ENCODE measurements at places on chromosomes 11 and 22.

DNA sequence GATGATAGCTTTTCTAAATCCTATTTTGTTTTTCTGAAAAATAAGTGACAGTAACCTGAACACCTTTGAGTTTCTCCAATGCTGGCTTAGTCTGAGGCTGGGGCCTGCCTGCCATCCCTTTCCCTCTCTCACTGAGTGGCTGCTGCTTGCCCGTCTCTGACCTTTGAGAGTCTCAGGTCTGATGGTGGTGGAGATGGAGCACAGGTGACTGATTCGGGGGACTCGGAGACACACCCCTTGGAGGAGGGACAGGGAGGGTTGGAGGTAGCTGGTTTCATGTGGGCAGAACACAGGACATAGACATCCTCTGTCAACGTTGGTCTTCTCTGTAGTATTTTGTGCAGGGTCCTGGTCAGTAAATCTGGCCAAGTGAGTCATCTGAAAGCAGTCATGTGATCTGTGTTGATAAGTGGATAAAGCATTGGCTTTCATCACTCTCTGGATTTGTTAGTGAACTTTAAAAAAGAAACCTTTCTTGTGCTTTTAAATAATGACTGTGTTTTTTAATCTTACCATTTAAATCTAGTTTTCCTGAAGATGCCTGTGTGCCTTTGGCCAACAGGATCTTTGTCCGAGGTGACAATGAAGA is 47.1 kb upstream of the CLDN5 start:
- no peak for DNase-seq

GRCh38 chr11:128678024-128678423 is 15.8 kb upstream of the FLI1 start:
- DNase-seq: no peak

GRCh38 chr11:1923201-1923956 is 3.9 kb downstream of the TNNT3 start:
- no peak for DNase-seq

- no peak for DNase-seq
These were observed 20.4 kb upstream of the EMSY start for GRCh38 chr11:76424379-76424778.

- DNase-seq: no peak
These were observed 2.0 kb upstream of the SERGEF start for GRCh38 chr11:18014876-18015275.

DNA sequence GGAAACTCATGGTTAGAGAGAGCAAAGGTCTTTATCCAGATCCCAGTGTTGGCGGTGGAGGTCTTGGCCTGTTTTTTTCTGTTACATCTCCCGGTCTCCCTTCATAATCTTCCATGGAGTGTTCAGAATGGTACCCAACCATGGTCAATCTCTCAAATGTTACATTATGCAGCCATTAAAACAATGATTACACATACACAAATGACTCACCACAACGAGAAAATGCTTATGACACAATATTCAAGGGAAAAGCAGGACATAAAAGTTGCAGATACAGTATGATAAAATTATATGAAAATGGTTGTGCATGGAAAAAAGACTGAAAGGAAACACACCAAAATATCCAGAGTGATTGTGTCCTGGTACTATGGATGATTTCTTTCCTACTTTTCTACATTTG is 17.8 kb upstream of the CSNK1E start:
- no peak for DNase-seq

- DNase-seq: no peak
These were observed 147.5 kb upstream of the CTSC start for GRCh38 chr11:88484873-88485621.

DNA sequence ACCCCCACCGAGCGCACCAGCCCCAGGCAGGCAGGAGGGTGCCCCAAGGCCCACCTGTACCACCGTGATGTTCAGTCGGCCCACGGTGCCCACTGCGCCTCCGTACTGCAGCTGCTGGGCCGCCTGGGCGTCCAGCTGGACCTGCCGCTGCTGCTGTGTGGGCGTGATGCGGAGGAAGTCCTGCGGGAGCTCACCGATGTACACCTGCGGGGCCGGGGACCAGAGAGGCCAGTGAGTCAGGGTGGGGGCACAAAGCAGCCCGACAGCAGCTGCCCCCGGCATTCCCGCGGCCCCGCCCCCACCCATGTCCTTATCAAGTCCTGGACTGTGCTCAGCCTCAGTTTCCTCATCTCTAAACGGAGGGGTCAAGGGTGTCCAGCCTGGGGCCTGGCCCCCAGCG is 13.8 kb downstream of the TOLLIP start:
- DNase-seq: no peak
